ENCODE measurements at places on chromosomes 13 and 19.

- no peak for DNase-seq
These were observed 172.4 kb downstream of the VWA8 start for GRCh38 chr13:41788552-41788951.

- no peak for DNase-seq
These were observed 110.0 kb upstream of the SOX21 start for GRCh38 chr13:94822356-94822755.

- peak; percentile 42 for DNase-seq
These were observed 1.2 kb downstream of the BLVRB start for GRCh38 chr19:40464059-40465024.

DNA sequence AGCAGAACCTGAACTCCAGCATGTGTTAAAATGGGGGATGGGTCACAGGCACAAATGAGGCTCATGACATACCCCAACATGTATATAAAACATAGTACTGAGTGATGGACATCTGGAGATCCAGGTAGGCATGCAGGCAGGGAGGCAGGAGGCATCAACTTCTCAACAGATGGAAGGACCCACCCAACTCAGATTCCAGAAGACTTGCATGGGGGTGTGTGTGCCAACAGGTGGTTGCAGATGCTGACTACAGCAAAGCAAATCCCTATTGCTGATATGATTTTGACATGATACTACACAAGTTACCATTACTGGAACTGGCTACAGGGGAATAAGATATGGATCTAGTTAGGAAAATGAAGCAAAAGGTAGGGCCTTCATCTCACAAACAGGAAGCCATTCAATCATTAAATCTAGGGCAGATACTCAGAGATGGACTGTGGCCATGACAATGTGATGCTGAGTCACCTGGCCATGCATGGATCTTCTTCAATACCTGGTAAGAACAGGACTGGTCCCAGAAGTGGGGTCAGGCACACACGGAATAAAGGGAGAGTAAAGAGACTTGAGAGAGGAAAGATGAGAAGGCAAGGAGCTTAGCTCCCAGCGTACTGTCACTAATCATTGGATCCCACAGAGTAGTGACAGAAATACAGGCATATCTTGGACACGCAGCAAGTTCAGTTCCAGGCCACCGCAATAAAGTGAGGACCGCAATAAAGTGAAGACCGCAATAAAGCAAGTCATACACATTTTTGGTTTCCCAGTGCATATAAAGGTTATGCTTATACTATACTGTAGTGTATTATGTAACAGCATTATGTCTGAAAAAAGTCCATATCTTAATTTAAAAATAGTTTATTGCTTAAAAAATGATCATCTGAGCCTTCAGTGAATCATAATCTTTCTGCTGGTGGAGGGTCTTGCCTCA is 91.3 kb downstream of the USP12 start:
- no peak for DNase-seq

DNA sequence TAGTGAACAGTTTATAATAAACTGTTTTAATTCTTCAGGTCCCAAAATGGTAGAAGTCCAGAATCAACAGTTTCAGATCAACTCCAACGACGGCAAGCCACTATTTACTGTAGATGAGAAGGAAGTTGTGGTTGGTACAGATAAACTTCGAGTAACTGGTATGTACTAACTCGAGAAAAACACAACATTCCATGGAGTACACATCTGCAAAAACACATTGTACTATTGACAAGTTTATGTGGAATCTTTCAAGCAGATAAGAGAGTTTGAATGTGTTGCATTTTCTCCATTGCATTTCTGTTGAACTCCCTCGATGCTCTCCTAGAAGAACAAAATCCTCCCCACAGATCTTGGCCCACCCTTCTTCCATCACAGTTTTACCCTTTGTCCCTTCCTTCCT is 98.5 kb downstream of the SGCG start:
- no peak for DNase-seq

- DNase-seq: no peak
These were observed 953 bp downstream of the DZIP1 start for GRCh38 chr13:95643571-95643935.

DNA sequence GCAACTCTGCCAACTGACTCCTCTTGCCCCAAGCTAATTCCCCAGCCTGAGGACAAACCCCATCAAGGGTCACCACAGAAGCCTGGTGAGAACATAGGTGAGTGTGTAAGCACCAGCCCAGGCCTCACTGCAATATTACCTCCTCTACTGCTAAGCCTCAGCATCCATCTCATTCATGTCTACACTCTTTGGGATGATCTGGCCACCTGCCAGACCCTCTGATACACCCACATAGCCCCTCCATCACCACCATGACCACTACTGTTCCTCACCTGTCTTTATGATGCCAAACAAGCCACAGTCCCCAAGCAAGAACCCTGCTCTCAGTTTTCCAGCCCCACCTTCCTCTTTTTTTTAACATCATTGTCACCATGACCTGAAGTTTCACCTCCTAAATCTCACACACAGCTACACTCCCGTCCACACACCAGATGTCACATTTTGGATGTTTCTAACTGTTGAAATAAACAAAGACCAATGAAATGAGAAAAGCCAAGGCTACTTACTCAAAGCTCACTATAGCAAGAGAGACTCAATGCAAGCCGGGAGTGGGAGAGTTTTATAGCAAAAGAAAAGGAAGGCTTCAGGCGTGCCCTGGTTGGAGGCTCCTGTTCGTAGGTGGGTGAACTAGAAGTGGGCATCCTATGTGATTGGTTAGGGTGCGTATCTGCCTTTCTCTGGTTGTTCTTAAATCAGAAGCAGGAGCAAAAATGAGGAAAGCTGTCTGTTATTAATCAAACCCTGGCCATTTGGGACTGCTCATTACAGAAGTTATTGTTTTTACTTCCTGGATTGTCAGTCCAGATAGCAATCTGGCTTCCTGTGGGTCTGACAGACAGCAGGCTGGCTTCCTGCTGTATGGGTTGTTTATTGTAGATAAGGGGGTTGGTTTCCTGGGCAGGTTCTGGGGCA is 2.0 kb downstream of the ZNF792 start:
- DNase-seq: no peak

- no peak for DNase-seq
These were observed 163.7 kb downstream of the KLF12 start for GRCh38 chr13:73970421-73971055.

GRCh38 chr19:3359015-3359918 is 7.1 kb upstream of the NFIC start:
- peak; percentile 61 for DNase-seq

GRCh38 chr19:51203916-51204315 is 21.0 kb upstream of the CD33 start:
- DNase-seq: no peak

GRCh38 chr19:38917516-38917915 is 5.5 kb upstream of the CCER2 start:
- no peak for DNase-seq

- DNase-seq: no peak
These were observed 676 bp downstream of the BRCA2 start for GRCh38 chr13:32316028-32316339.

- DNase-seq: no peak
These were observed 263.5 kb downstream of the FOXO1 start for GRCh38 chr13:40402931-40403431.

DNA sequence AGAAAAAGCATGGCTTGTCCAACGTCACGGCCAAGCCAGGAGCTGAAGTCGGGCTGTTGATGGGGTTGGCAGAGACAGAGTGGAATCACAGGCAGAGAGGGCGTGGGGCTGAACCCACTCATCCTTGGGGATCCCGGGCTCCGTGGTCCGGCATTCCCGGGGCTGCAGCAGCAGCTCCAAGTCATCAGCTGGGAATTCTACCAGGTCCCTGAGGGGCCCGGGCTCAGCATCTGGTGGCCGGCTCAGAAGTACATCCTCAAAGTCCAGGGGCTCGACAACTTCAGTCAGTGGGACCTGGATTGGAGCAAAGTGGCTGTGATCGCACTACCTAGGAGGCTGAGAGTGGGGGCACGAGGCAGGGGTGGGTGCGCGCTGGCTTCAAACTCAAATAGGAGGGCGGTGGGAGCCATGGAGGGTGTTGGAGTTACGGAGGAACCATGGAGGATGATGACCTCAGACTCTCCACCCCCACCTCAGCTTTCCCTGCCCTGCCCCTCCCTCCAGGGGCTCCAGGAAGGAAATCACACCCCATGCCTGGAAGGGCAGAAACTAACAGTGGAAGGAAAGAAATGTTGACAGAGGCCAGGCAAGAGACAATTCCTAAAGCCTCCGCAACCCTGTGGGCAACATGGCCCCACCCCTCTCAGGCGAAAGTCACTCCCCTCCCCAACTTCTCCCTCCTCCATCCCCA is 9.5 kb downstream of the DOCK6 start:
- no peak for DNase-seq

DNA sequence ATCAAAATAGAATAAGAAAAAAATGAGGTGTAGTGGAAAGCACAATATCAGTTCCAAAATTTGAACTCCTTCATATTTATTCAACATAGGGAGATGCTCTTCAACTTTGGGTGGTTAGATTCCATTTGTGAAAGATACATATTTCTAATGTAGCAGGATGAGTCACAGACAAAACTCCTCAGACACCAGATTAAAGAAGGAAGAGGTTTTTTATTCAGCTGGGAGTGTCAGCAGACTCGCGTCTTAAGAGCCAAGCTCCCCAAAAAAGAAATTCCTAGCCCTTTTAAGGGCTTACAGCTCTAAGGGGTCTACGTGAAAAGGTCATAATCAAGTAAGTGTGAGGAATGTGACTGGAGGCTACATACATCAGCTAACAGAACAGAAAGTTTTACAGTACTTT is 6.8 kb upstream of the ZNF765 start:
- DNase-seq: no peak

GRCh38 chr13:40920826-40921225 is 98.3 kb downstream of the ELF1 start:
- DNase-seq: no peak

DNA sequence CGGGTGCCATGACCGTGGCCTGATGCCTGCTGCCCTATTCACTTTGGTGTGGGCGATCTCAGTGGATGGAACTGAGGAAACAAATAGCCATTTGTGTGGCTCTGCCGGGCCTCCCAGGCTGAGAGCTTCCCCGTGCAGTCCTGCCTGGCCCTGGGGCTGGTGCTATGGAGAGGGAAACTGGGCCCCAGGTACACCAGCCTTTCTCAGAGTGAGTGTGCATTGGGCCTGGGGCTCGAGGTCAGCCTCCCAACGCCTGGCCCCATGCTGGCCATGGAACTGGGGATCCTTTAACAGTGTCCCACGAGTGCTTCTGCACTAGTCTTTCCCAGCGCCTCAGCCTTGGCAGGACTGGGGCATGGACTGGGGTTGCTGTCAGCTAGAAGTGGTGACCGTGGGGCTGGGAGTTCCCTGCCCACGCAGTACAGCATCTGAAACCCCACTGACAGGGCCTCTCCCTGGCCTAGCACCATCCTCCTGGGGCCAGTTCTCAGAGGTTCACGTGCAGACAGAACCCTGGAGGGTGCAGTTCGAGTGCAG is 10.5 kb downstream of the PLEKHF1 start:
- no peak for DNase-seq

DNA sequence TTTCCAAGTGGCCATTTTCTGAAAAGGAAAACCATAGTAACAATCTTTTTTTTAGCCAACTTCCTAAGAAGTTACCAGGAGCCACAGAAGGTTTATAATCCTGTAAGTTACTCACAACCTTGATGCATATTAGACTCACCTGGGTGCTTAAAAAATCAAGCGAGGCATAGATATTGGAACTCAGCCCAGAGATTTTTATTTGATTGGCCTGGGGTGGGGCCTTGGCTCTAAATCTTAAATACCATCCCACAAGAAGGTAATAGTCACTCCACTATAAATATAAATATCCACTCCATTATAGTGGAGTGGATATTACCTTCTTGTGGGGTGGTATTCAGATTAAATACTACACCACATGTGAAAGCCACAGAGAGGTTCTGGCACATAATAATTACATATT is 429.6 kb downstream of the RFC3 start:
- no peak for DNase-seq

- no peak for DNase-seq
These were observed 57.7 kb downstream of the SLITRK1 start for GRCh38 chr13:83824560-83824959.

DNA sequence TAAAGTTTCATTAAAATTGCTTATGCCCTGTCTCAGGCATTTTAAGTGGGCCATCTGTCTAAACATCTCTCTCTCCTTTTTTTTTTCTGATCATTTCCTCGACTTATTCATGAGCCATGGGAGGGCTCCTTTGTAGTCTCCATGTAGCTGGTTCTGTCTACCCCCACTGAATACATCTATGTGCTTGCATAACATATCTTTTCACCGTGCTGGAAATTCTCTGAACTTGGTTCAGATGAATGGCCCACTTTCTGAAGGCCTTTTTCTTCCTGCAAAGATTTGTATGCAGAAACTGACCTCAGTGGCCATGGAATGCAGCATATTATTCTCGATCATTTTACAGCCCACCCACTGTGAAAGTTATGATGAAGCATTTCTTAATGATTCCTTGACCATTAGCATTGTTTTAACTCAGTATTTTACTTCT is 225.3 kb downstream of the GGACT start:
- no peak for DNase-seq

DNA sequence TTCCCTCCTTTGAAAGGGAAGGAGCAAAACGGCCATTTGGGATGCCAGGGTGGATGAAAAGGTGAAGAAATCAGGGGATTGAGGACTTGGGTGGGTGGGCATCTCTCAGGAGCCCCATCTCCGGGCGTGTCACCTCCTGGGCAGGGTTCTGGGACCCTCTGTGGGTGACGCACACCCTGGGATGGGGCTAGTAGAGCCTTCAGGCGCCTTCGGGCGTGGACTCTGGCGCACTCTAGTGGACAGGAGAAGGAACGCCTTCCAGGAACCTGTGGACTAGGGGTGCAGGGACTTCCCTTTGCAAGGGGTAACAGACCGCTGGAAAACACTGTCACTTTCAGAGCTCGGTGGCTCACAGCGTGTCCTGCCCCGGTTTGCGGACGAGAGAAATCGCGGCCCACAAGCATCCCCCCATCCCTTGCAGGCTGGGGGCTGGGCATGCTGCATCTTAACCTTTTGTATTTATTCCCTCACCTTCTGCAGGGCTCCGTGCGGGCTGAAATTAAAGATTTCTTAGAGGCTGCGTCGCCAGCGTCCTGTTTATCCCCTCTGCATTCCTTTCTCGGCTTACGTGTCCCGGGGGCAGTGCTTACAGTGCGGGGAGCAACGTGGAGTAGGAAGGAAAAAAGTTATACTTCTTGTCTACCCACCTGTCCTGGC is 15.2 kb upstream of the S1PR4 start:
- DNase-seq: peak; percentile 54

- no peak for DNase-seq
These were observed 114.5 kb downstream of the KCNRG start for GRCh38 chr13:50129706-50130122.

GRCh38 chr13:51237887-51238286 is 15.7 kb downstream of the FAM124A start:
- DNase-seq: no peak

GRCh38 chr13:108609353-108609752 is 20.1 kb upstream of the MYO16 start:
- DNase-seq: no peak

All from NCI-H774 (cell line).